ENCODE measurements at places on chromosomes 6 and 20.

- DNase-seq = peak; percentile 74
These were observed 11.3 kb downstream of the NFATC2 start for GRCh38 chr20:51531141-51531710.

DNA sequence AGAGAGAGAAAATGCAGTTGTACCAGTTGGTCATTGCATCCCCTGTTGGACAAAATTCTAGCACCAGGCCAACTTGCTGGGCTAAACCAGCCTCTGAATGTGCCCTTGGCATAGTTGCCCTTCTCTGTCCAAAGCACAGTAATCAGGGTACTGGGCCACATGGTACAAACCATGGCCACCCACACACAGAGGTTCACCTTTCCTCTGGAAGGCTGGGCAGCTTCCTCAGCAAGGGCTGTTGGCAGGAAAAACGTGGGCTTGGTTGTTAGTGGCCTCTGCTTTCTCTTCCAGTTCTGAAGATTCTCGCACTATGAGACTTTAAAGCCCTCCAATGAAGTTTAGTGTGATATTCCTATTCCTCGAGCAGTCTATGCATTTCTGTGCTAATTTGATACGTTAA is 706 bp downstream of the DDO start:
- DNase-seq = no peak

DNA sequence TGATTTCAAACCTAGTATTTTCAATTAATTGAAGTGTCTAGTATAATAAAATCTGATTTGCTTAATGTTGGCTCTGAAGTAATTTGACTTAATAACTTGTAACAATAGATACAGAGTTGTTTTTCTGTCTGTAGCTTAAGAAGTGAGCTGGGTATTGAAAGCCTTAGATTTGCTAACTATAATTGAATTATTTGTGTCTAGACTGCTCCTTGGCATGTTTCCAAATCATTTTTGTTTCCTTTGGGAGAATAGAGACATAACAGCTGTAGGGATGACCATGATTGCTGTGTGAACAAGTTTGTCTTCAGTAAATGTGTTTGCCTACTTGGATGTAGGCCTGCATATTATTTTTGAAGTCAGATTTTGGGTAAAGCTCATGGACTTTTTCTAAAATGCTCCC is 115.4 kb downstream of the SCAF8 start:
- no peak for DNase-seq

DNA sequence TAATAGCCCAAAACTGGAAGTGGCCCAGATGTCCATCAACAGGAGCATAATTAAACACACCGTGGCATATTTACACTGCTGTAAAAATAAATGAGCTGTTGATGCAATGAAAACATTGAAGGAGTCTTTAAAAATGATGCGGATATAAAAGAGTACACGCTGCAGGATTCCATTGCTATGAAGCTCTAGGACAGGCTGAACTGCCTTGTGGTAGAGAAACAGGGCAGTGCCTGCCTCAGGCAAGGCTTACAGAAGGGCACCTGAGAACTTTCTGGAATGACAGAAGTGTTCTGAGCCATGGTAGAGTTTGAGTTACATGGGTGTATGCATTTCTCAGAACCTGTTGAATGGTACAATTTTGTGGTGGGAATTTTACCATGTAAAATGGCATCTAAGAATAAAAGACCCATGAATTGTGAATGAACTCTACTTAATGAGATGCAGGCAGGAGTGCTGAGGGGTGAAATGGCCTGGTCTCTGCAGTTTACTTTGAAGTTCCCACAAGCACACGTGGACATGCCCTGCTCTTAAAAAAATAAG is 45.3 kb upstream of the RIN2 start:
- no peak for DNase-seq

GRCh38 chr6:101728956-101729355 is 335.4 kb downstream of the GRIK2 start:
- no peak for DNase-seq

- peak; percentile 67 for DNase-seq
These were observed 1.2 kb downstream of the TGIF2 start for GRCh38 chr20:36574366-36575135.

- DNase-seq = no peak
These were observed 7.9 kb upstream of the POU5F1 start for GRCh38 chr6:31178143-31179041.

DNA sequence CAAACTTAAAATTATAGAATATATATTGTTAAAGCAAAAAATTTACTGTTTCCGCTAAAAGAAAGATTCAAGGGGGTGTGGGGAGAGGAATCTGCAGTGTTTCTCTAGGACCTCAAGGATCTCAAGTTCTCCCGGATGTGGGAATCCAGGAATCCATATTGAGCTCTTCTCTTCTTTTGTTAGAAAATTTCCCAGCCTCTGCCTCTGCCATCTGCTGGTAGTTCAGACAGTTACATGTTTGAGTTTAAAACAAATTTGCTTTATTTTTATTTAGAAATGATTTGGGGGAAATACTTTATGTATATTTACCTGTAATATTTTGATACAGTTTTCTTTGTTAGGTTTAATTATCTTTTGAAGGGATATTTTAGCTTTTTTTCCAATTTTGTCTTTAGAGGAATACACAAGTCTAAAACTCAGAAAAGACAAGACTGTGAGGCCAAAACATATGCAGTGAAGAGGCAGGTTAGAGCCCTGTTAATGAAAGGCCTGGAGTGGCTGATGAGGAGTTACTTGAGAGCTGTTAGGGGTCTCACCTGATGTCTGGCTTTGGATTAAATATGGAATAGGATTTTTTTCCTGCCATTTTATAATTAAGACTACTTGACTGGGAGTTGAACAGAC is 268.8 kb downstream of the ARID1B start:
- no peak for DNase-seq

DNA sequence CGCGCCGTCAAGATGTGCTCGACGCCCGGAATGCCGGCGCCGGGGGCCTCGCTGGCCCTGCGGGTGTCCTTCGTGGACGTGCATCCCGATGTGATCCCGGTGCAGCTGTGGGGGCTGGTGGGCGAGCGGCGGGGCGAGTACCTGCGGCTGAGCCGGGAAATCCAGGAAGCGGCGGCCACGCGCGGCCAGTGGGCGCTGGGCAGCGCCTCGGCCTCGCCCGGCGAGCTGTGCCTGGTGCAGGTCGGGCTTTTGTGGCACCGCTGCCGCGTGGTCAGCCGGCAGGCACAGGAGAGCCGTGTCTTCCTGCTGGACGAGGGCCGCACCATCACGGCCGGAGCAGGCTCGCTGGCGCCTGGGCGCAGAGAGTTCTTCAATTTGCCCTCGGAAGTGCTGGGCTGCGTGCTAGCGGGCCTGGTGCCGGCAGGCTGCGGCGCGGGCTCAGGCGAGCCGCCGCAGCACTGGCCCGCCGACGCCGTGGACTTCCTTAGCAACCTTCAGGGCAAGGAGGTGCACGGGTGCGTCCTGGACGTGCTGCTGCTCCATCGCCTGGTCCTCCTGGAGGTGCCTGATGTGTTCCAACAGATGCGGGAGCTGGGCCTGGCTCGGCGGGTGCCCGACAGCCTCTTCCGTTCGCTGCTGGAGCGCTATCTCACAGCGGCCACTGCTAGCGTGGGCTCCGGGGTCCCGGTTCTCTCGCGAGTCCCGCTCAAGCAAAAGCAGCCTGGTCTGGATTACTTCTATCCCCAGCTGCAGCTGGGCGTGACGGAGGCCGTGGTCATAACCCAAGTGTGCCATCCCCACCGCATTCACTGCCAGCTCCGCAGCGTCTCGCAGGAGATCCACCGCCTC is 656 bp downstream of the TDRD6 start:
- DNase-seq = no peak

GRCh38 chr6:105753620-105754211 is 332.4 kb upstream of the PRDM1 start:
- no peak for DNase-seq

- DNase-seq = no peak
These were observed 1.2 kb downstream of the TCFL5 start for GRCh38 chr20:62860391-62860923.

DNA sequence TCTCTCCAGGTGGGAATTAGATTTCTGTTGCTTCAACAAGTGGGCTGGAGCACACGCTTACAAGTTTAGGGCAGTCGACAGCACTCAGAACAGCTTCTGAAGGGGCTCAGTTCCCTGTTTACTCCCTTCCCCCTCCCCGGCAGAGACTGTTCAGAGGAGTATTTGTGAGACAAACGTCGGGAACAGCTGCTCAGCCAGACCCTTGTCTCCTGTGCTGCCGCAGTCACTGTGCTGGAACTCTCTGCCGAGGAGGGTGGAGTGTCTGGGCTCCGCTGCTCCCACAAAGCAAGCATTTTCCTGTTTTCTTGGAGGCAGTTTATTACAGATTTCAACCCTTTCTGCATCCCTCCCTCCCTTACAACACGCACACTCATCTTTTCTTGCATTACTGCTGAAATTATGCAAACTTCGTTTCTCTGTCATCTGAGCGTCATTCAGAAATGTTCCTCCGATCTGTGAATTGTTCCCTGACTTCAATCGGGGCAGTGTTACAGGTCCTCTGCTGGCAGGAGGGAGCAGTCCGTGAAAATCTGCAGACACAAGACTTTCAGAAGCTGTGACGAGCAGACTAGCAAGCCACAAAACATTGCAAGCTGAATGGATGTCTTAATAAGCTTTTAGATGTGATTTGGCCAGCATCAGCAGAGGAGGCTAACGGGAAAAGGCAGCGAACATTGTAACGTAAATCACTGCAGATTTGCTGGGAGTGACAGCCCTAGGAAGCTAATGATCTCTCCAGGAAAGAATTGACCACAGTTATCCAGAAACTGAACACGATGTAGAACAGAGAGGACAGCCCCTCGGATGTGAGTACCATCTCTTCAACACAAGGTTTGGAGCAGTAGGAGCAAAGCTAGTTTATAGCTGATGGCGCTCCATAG is 76.2 kb downstream of the LYRM2 start:
- no peak for DNase-seq

DNA sequence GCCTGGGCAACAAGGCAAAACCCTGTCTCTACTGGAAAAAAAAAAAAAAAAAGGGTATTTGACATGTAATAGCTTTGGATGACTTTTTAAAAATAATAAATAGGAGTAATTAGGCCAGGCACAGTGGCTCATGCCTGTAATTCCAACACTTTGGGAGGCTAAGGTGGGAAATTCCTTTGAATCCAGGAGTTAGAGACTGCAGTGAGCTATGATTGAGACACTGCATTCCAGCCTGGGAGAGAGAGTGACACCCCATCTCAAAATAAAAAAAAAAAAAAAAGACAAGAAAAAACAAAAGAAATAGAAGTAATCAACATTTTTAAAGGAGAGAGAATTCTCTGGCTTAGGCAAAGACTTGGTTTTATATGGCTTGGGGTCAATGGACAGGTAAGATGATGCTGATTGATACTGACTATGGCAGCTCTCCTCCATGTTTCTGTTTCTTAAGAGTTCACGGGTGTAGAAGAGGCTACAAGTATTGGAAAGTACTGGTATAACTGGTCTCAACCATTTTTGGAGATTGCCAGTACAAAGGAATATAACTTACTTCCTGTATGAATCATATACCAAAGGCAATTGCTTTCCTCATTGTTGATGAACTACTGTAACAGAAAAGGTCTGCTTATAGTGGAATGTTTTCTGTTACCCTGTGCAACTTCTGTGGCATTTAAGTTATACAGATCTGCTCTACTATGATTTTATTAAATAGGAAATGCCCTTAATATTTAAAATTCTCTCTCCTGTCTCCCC is 10.1 kb downstream of the MAP3K5 start:
- DNase-seq = no peak

DNA sequence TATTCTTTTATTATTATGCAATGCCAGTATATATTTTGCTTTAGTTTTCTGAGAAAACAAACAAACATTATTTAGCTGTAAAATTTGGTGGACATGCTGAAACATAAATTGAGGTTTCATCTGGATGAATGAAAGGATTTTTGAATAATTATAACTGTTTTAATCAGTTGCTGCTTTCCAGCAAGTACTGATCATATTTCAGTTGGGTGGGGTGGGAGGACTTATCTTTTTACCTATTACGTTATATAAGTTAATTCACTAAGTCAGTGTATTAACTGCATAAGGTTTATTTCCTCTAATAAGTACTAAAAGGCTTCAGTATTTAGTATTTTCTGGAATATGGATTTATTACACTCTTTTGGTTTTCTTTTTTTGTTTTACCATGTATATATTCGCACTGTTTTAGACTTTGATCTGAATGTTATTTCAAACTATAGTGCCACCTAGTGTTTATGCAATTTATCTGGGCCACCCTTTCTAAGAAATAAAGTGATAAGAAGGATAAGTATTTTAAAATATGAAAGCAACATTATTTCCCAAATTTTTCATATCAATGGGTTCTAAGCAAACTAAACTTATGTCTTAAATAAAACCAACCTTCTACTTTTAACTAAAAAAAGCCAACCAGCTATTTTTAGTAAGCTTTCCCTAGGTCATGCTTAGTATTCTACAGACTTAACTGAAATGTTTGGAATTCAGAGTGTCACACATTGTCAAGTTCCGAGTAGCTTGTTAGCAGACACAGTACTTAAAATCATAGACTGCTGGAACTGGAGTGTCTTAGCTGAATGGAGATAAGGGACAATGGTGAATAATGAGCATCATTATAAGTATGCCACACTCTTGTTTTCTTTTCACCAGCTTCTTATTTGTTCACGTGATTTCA is 105.4 kb upstream of the MCHR2 start:
- DNase-seq = no peak

- peak; percentile 47 for DNase-seq
These were observed 73.7 kb downstream of the PRND start for GRCh38 chr20:4795394-4795793.

GRCh38 chr20:40945754-40946450 is 82.7 kb upstream of the TOP1 start:
- no peak for DNase-seq

DNA sequence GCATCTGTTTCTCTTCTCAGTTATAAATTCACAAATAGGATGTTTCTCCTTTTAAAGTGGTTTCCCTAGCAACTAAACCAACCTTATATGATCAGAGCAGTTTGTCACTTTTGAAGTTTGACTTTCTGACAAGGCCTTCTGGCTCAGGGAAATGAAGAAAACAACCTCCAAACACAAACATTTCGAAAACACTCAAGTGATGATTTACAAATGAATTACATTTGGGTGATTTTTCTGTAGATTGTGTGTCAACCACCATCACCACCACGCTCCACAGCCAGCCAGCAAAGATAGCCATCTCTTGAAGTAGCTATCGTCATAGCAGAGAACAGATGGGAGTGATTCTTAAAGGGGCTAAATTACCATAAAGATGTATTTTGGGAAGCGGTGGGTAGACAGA is 16.5 kb upstream of the MLIP start:
- no peak for DNase-seq

DNA sequence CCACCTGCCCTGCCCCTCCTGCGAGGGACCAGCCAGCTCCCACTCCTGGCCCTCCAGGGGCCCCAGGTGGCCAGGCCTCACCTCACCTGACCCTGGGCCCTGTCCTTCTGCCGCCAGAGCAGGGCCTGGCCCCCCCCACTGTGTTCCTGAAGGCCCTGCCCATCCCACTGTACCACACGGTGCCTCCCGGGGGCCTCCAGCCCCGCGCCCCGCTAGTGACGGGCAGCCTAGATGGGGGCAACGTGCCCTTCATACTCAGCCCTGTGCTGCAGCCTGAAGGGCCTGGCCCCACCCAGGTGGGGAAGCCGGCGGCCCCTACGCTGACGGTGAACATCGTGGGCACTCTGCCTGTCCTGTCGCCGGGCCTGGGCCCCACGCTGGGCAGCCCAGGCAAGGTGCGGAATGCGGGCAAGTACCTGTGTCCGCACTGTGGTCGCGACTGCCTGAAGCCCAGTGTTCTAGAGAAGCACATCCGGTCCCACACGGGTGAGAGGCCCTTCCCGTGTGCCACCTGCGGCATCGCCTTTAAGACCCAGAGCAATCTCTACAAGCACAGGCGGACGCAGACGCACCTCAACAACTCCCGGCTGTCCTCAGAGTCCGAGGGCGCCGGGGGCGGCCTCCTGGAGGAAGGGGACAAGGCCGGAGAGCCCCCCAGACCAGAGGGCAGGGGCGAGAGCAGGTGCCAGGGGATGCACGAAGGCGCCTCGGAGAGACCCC is 27.6 kb downstream of the ZNF831 start:
- no peak for DNase-seq

GRCh38 chr6:42260396-42260888 is 42.8 kb upstream of the MRPS10 start:
- no peak for DNase-seq
